Forelimb muscle (tissue), 1 donor: ENCODE measurements at places on chromosomes 11 and 22.

- no peak for DNase-seq
These were observed 1.8 kb downstream of the PANX1 start for GRCh38 chr11:94130298-94131046.

GRCh38 chr22:48084041-48084728, 1321.7 kb downstream of the TBC1D22A start:
- no peak for DNase-seq

DNA sequence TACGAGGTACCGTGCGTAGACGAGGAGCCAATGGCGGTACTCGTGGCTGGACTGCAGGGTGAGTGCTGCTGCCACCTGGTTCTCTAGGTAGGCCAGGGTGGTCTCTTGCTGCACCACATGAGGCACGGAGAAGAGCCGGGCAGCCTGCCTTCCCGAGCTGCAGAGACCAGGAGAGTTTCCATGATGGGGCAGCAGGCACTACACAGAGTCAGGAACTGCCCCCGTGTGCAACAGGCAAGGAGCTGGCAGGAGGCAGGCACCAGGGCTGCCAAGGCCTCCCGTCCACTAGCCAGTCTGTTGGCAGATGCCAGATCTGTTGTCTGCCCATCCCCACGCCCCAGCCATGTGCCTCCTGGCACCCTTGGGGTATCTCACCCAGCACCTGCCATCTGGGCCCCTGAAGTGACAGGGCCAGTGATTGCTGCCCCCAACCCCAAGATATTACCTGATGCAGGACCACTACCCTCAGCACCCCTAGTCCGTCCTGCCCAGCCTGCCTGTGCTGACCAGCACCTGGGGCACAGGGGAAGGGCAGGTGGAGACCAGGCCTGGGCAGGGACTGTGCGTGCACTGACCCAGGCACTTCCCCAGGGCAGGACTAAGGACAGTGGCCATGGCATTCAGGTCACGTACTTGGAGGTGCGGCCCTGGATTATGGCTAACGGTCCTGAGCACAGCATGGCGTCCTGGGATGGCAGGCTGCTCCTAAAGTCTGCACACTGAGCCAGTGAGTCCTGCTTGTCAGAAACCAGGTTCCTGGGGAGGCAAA, 62.0 kb upstream of the CLTCL1 start:
- DNase-seq, result no peak

GRCh38 chr22:24355574-24355973, 71.8 kb upstream of the ADORA2A start:
- no peak for DNase-seq

- DNase-seq, result no peak
These were observed 284.7 kb downstream of the MIAT start for GRCh38 chr22:26941896-26942636.

DNA sequence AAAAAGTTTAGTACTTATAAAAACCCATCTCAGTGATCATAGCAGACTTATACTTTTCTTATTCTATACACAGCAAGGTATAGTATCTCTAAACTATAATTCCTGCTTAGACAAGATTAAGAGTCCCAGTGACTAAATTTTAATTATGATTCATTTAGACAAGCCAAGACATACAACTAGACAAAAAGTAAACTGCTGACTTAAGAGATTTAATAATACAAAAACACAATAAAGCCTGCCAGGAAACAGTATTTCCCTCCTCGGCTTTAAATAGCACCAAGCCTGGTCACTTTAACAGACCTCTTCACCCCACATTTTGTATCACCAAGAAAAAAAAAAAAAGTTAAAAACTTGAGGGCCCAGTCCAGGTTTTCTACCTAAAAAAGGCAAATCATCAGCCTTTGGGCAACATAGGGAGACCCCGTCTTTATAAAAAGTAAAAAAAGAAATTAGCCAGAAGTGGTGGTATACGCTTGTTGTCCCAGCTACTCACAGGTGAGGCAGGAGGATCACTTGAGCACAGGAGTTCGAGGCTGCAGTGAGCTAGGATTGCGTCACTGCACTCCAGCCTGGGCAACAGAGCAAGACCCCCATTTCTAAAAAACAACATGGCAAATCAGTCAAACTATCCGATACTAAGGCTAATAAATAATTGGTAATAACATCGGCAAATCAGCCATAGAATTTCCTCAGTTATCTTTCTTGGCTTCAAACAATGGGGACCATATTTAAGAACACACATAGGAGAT, 53.8 kb downstream of the SIK3 start:
- DNase-seq, result no peak

- DNase-seq, result no peak
These were observed 115.3 kb downstream of the TRIM29 start for GRCh38 chr11:120022617-120023016.

DNA sequence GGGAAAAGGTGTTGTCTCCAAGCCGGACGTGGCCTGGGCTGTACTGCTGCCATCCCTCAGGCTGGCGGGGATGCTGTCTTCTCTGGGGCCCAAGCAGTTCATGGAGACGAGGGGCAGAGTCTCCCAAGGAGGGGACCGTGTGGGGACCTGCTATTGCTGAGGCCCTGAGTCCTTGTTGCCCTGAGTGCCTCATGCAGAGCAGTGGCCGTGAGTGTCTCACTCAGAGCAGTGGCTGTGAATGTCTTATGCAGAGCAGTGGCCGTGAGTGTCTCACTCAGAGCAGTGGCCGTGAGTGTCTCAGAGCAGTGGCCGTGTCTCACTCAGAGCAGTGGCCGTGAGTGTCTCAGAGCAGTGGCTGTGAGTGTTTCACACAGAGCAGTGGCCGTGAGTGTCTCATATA, 54.7 kb downstream of the GRAMD4 start:
- no peak for DNase-seq

- DNase-seq, result no peak
These were observed 368.7 kb downstream of the METTL15 start for GRCh38 chr11:28476864-28477263.
